Kidney (tissue), 22 donors: ENCODE measurements at places on chromosomes 4 and X.

DNA sequence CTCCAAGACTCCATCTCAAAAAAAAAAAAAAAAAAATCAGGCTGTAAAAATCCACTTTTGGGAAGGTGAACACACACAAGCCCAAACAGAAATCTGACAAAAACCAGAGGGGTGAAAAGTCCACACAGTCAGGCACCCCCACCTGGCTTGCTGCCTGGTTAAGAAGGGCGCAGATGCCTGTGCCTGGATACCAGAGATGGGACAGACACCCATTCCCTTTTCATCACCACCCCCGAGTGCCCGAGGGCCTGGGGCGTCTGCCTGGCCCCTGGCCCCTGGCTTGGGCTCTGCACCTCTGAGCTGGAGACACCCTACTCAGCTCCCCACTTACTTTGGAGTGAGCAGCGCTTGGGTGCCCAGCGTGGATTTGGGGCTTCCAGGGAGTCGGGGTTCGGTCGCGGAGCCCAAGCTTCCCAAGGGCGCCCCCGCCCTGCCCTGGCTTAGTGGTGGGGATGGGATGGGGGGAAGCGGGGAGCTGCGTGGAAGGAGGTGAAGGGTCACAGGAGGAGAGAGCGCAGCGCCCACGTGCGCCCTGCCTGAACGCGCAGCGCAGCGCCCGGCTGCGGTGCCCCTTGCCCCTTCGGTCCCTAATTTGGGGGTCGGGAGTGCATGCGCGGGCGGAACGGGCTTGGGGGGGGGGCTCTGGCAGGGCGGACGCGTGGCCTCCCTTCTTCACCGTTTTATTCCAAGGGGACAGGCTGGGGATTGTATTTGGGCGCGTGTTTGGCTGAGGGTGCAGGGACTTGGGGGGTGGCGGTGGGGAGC lies 11.3 kb downstream of the SHOX start:
- DNase-seq: no peak

DNA sequence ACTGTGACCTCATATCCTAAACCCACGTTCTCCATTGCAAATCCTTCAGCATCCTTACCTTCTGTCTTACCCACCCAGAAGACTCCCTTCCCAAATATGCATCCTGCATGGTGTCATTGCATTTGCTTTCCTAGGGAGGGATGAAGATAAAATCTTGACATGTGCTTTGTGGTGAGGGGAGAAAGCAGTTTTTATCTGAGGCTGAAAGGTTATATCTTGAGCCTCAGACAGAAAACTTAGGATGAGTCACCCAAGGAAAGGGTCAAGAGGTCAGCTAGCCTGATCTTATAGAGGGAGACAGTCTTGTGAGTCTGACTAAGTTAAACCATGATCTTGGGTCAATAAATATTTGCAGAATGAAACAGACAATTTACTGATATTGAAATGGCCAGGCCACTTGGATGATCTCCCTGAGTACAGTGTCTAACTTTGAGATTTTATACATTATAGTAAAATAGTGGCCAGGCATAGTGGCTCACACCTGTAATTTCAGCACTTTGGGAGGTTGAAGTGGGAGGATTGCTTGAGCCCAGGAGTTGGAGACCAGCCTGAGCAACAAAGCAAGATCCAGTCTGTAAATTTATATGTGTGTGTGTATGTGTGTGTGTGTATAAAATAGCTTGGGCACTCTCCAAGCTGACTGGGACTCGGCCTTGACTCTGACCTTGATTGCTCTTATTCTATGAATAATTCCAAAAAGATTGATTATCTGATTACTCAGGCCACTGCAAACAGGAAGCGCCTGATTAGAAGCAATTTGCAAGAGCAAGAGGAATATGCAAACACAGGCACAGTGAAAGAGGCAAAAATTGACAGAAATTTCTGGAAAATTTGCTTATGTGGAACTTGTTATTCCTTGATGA lies 15.4 kb upstream of the FAM9C start:
- DNase-seq: no peak

DNA sequence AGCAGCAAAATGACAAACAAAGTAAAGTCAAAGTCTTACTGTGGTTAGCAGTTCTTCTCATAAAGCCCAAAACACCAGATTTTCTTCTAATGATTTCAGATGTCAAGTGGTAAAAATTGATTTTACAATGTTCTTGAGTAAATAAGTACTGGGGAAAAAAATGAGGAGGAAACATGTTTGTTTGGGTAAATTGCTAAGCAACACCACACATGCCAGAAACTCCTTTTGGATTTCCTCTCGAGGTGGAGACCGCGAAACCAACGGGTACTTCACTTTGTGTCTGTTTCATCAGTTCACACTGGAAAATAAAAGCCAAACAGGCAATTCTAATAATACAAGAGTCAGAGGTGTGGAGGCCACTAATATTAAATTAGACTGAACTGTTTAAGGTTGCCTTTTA lies 4.6 kb upstream of the PKD2 start:
- no peak for DNase-seq

DNA sequence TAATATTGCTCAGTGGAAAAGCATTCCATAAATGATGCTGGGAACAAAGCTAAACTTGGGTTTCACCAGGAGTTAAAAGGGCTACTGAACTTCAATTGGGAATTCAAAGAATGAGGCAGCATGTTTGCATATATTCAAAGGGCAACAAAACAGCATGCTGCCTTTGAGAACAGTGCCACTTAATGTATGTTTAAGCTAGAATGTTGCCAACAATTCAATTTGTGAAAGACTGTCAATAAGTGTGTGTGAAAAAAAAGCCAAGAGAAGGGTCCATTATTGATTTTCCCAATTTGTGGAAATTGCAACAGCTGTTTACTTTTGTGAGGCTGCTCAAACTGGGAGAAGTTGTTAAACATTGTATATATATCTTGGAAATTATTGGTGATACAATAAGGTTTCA lies 701.9 kb upstream of the ACTRT1 start:
- no peak for DNase-seq

- DNase-seq: no peak
Measured at GRCh38 chrX:119636419-119636818, 30.2 kb upstream of the NKRF start.

- no peak for DNase-seq
Measured at GRCh38 chrX:110836001-110836400, 40.4 kb upstream of the CHRDL1 start.

DNA sequence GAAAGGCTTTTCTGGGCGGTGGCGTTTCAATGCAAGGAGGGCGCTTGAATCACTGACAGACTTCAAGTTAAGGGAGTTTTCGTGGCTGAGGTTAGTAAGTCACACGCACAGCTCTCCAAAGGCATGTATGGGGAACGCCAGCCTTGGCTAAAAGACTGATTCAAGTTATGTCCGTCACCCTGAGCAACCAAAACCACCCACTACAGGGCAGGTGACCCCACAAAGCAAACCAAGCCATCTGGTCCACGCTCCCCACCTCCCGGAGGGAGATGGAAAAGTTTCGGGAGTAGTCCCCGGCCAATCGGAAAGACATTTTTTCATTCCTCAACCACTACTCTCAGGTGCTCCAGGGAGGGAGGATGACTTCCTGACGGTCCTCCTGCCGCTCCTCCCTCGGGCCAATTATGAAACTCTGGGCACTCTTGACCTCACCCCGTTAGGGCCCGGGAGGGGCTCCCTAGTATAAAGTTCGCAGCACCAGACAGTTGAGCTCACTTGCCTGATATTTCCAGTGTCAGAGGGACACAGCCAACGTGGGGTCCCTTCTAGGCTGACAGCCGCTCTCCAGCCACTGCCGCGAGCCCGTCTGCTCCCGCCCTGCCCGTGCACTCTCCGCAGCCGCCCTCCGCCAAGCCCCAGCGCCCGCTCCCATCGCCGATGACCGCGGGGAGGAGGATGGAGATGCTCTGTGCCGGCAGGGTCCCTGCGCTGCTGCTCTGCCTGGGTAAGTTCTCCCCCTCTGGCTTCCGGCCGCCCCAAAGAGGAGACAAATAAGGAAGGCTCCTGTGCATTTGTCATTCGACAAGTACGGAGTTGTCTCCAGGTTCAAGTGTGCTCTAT lies at the start of gene EREG:
Gene EREG (plus strand): TSS at position 494 of the 840 bp plus-strand sequence. CDS start 164 bp downstream, at position 658.
- peak; percentile 55 for DNase-seq

DNA sequence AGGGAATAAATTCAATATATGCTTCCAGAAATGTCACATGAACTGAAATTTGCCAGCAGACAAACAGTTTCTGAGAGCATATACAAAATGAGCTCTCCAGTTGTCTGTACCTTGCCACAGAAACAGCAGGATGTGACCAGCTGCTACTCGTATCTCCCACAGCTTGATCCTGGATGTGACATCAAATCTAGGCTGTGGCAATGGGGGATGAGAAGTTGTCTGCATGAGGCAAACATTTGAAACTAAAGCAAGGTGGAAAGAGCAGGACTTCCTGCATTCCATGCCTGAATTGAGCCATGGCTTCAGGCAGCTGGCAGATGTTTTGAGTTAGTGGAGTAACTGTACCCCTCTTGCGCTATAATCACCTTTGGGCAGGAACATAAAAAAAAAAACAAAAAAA lies 1724.0 kb downstream of the RPA4 start:
- peak; percentile 27 for DNase-seq

GRCh38 chr4:179027569-179027968 lies 1585.3 kb upstream of the AGA start:
- no peak for DNase-seq

DNA sequence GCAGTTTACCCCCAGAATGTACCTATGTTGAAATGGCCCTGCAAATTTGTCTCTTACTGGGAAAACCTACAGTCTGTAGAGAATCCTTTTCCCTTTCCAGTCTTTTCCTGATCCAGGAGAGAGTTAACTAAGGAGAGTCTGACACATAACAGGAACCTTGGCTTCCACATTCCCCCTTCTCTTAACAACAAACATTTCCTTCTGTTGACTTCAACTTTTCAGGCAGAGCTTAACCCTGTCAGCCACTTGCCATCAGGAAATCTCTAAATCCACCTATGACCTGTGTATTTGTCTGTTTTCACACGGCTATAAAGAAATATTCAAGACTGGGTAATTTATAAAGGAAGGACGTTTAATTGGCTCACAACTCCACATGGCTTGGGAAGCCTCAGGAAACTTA lies 45.6 kb upstream of the GPR78 start:
- DNase-seq: no peak

DNA sequence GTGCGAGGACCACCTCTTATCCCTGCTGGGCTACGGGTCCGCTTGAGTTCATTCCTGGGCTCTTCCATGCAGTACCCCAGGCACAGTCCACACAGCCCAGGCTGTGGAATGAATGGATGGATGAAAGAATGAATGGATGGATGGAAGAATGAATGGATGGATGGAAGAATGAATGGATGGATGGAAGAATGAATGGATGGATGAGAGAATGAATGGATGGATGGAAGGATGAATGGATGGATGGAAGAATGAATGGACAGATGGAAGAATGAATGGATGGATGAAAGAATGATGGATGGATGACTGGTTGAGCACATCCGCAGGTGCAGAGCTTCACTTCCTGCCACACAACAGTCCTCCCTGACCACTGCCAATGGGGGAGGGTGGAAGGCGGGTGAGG lies 28.2 kb downstream of the ACOX3 start:
- no peak for DNase-seq

- DNase-seq: peak; percentile 88
Measured at GRCh38 chrX:69179380-69179911, 14.2 kb upstream of the PJA1 start.

GRCh38 chr4:10173754-10174749 lies 57.5 kb upstream of the WDR1 start:
- DNase-seq: peak; percentile 66

DNA sequence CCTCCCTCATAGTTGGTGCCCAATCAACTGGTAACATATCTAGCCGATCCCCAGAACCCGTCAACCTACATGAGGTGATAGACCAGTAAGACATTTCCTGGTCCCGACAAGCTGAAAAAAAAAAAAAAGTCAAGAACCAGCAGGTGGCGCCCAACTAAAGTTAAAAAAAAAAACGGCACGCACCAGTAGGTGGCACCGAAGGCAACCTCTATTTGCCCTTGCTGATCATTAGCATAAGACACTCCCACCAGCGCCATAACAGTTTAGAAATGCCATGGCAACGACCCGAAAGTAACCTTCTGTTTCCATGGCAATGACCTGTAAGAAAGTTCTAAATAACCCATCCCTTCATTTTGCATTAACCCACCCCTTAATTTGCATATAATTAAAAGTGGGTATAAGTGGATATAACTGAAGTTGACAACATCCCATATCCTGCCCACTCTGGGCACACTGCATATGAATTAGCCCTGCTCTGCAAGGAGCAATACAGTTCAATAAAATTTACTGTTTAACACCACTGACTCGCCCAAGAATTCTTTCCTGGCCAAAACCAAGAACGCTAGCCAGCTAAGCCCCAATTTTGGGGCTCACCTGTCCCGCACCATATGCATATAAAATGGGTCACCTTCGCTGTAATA lies 83.9 kb upstream of the SPANXB1 start:
- peak; percentile 35 for DNase-seq

- no peak for DNase-seq
Measured at GRCh38 chrX:119423631-119424030, 24.5 kb downstream of the SLC25A43 start.

DNA sequence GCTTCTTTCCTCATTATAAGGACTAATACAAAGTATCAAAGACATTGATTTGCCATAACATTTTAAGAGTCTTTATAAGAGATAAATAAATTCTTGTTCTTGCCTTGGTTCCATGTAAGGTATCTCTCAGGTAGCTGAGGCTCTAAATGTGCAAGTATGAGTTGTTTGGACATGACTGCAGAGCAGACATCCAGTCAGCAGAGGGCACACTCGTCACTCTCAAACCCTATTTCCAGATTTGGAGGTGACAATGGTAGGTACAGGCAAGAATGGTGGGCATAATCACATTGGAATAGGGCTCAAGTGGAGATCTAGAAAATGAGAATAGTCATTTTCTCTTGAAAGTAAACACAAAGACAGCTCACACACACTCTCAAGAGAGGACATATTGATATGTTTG lies 133.3 kb upstream of the ZIC3 start:
- DNase-seq: no peak

GRCh38 chrX:113274791-113275190 lies 434.2 kb upstream of the AMOT start:
- DNase-seq: no peak

- peak; percentile 49 for DNase-seq
Measured at GRCh38 chr4:153189016-153189801, 15.0 kb upstream of the TRIM2 start.

- no peak for DNase-seq
Measured at GRCh38 chrX:113195949-113196348, 355.3 kb upstream of the AMOT start.

GRCh38 chrX:27463187-27463586 lies at the start of gene PPP4R3C:
PPP4R3C (minus strand) TSS chrX:27463341; CDS start chrX:27463296, 45 bp downstream.
- no peak for DNase-seq

DNA sequence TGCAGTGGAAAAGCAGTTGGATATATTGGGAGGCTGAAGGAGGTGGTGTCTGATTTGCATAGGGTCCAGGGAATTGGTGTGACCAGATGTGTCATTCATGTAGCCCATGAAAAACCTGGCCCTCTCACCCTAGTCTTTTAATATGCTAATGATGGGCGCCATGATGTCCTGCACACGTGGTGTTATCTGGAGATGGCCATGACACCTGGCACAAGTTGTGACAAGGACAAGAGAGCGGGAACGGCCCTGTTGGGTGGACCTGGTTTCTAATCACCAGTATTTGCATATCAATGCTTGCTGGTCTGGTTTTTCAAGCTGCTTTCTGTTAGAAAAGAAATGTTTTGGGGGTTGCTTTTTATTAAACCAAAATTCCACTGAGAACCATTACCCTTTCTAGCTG lies 87.4 kb downstream of the ZXDA start:
- DNase-seq: no peak

GRCh38 chr4:104421566-104421965 lies 73.1 kb downstream of the CXXC4 start:
- DNase-seq: no peak

- no peak for DNase-seq
Measured at GRCh38 chr4:128299848-128300247, 12.2 kb upstream of the PGRMC2 start.
